ENCODE measurements at places on chromosomes 12 and 14.

- no peak for DNase-seq
Measured at GRCh38 chr14:44895716-44896115, 66.0 kb downstream of the KLHL28 start.

DNA sequence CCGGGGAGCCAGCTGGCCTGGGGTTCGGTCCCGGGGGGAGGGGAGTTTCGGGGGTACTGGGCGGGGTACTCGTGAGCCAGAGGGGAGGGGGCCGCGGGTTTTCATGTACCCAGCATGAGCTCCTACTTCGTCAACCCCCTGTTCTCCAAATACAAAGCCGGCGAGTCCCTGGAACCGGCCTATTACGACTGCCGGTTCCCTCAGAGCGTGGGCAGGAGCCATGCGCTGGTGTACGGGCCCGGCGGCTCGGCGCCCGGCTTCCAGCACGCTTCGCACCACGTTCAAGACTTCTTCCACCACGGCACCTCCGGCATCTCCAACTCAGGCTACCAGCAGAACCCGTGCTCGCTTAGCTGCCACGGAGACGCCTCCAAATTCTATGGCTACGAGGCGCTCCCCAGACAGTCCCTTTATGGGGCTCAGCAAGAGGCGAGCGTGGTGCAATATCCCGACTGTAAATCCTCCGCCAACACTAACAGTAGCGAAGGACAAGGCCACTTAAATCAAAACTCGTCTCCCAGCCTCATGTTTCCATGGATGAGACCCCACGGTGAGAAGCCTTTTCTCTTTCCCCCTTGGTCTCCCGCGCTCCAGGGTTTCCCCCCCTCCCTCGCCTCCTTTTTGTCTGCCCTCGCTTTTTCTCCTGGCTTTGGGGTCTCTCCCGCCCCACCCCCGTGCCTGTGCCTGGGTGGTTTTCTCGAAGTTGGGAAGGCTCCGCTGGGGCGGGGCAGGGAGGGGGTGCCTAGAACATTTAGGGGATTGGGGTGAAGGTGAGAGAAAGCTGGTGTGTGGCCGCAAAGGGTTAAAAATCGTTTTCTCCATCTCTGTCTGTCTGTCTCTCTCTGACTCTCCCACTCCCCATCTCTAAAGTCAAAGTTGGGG is 627 bp downstream of the HOXC8 start:
- DNase-seq, result no peak

DNA sequence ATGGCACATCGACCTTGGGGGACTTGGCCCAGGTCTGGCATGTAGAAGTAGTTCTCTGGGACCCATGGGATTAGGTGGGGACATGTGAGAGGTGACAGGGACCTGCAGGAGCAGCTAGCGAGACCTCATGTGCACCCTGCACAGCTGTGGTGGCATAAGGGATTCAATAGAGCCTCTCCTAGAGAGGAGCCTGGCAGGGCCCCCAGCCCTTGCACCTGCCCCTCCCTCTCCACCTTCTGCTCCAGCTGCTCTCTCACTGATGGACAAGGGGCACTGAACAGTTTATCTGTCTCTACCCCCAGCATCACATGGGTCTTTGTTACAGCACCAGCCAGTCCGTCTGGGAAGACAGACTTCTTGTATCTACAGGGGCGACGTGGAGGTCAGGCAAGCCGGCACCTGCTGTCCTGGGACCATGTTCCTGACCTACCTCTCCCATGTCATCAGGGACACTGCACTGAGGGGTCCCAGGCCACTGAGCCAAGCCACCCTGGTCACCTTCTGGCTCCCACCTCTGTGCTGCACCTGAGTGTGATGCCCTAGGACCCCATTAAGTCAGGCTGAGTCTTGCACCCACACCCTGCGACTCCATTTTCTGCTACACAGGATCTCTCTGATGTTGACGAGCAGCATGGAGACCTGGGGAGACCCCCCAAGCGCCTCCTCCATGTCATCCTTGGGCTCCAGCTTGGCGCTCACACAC is 32.6 kb downstream of the DDX11 start:
- DNase-seq, result no peak

DNA sequence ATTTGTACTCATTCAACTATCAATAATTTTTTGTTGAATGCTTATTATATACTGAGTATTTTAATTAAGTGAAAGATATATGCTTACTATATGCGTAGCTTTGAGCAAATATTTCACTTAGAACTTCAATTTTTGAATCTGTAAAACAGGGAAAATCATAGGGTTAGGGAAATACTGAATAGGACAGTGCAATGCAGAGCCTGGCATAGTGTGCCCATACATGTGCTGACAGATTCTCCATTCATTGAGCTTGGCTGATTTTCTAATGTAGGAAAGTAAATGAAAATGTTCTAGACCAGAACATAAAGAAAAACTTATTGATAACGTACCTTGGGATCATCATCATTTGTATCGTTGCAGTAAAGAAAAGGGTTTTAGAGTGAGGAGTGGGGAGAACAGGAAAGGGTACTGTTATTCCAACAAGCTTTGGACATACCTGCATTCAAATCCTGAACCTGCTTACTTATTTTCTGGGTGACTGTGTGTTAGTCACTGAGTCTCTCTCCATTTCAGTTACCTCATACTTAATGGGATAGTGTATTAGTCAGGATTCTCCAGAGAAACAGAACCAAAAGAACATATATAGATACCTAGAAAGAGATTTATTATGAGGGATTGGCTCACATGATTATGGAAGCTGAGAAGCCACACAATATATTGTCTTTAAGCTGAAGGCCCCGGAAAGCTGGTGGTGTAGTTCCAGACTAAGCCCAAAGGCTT is 436.4 kb downstream of the ADAMTS20 start:
- no peak for DNase-seq

GRCh38 chr14:104086210-104086660 is 735 bp downstream of the ASPG start:
- DNase-seq, result no peak

GRCh38 chr14:75340921-75341320 is 62.3 kb downstream of the FOS start:
- no peak for DNase-seq

DNA sequence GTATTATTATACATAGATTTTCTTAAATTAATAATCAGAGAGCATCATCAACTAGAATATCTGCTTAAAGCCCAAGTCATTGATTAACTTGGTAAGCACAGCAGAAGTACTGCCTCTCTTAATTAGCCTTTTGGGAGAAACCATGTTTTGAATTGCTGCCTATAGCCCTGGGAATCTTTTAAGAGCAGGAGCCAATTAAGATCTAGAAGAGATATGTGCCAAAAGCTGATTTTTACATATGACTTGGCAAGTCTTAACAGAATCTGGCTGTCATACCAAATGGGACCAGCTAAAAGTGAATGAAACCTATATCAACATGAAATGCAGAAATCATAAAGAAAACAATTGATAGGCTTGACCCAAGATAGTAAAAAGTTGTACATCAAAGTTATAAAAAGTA is 23.2 kb upstream of the WNK1 start:
- DNase-seq, result no peak

DNA sequence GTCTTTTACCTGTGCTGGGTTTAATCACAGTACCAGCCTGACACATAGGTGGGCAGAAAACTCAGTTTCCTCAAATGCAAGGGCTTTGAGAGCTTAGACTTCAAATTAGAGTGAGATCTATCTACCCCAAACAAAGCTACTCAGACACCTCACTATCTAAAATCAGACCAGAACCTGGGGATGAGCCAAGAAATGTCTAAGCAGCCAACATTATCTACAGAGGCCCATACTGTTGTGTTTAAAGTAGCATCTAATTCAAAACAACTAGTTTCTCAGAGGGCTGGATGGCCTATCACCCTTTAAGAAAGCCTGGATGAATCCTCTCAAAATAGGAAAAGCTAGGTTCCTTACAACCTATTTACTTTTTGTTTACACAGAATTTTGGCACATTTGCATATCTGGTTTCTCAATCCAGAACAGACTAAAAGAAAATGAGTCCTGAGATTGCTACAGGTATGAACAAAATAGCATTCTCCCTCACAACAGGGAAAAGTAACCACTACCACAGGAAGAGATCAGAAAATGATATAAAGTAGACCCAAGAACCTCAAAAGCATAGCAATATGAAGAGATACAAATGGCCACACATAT is 142.4 kb downstream of the ZFP36L1 start:
- DNase-seq, result no peak

DNA sequence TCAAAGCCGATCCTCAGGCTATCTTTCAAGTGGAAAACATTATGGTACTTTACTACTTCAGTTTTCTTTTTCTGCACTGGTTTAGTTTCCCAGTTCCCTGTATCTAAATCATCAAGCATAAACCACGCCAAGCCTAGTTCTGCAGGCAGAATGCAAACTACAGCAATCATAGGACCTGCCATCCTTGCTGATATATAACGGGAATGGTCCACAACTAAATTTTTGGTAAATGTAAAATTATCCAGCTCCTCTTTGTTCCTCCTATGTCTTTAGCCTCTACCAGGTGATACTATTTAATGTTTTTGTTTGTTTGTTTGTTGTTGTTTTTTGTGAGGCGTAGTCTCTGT is 19.3 kb upstream of the PALS1 start:
- DNase-seq, result no peak

- no peak for DNase-seq
Measured at GRCh38 chr14:38209572-38210557, 2.2 kb downstream of the SSTR1 start.

DNA sequence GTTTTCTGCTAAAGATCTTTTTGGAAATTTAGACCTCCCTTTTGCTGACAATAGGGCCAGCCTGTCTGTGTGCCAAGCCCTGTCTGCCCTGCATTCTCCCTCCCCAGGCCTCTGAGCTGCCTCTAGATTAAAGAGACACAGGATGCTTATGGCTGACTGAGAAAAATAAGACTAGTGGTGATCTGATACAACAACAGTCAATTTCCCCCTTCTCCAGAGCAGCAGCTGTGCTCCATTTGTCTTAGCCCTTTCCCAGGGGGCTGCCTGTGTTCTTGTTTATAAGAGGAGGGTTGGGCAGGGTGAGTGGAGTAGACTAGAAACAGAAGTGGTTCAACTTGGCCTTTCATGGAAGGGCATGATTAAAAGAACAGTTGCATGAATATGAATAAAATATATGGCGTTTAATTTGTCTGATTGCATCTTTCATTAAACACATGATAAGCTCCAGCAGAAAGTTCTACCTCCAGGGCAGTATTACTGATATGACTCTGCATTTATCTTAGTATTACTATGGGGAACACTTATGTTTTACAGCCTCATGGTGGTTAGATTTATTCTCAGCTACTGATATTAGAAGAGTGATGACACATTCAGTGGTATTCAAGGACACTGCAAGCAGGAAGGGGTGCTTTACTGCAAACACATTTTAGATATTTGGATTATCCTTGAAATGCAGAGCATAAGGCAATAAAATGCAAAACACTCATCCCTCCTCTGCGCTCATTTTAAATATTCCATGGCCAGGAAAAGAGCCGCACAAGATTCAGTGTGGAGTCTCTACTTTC is 150.2 kb upstream of the CLEC14A start:
- DNase-seq, result no peak

DNA sequence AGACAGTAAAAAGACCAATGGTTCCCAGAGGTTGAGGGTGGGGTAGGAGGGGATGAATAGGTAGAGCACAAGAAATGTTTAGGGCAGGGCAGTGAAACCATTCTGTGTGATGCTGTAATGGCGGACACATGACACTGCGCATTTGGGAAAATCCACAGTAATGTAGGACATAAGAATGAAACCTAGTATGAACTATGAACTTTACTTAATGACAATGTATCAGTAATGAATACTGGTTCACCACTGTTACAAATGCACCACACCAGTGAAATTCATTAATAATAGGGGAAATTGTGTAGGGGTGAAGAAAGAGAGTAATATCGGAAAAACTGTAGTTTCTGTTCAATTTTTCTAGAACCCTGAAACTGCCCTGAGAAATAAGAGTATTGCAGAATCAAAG is 5.6 kb downstream of the ERH start:
- no peak for DNase-seq

DNA sequence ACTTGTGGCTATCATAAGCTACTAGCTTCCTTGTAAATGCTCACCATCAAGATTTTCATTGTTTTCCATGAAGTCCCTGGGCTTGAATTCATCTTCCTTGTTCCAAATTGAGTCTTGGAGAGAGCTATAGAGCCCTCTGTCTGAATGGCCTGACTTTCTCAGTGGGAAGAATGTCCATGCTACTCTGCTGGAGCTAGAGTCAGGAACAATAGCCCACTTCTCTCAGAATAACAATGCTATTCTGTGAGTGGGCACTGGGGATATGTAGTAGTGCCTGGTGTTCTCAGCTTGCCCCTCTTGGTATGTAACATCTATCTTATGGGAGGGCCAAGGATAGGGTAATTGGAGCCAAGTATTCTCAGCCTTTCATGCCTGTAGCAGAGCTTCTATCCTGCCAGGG is 127.6 kb upstream of the TRHDE start:
- no peak for DNase-seq

- no peak for DNase-seq
Measured at GRCh38 chr14:90450667-90451066, 53.8 kb downstream of the CALM1 start.

DNA sequence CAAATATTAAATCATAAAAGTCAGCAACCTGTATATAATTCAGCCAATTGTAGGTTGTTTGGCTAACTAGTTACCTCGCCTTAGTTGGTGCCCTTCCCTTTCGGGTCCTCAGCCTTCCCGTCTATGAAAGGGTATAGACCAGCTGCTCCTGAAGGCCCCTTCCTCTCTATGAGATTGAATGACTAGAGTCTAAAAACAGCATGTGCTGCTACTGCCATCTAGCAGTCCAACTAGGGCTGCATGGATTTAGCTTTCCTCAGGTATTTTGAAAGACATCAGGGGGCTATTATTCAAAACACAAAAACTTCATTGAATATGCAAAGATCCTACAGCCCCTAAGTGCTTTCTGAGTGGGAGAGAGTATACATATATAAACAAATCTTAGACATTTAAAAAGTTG is 37.0 kb upstream of the TMEM263 start:
- DNase-seq, result no peak

Data from stimulated activated CD8-positive, alpha-beta memory T cell treated with anti-CD3 and anti-CD28 coated beads, Interleukin-7, amount 100 ng/mL, for 48 hours (primary cell).